Stimulated activated CD4-positive, alpha-beta T cell treated with anti-CD3 and anti-CD28 coated beads, Interleukin-1b, Interleukin-23, amount 100 ng/mL, for 48 hours (primary cell): ENCODE measurements at places on chromosomes 3 and 15.

GRCh38 chr15:51030649-51031316 is 63.9 kb downstream of the TNFAIP8L3 start:
- no peak for DNase-seq

GRCh38 chr3:187942658-187943241 is 197.5 kb upstream of the BCL6 start:
- no peak for DNase-seq

- peak; percentile 9 for DNase-seq
Measured at GRCh38 chr15:73052653-73053397, 562 bp downstream of the NEO1 start.

GRCh38 chr15:74423431-74424257 is 10.1 kb downstream of the SEMA7A start:
- no peak for DNase-seq

DNA sequence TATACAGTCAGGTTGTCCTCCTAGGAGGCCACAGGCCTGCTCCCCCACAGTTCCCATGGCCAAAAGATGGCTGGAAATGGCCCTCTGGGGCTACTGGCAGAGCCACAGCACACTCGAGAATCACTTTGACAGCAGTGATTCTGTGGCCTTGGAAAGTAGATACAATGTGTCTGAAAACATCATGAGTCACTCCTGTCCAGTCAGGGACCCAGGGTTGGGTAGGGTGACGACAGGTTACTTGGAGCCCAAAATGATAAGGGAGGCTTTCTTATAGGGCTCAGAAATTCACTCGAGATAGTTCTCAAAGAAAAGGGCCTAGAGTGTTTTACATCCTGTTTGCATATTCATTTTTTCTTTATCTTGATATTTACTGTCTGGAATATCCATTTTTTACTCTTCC is 24.3 kb downstream of the MRPS25 start:
- DNase-seq = no peak

DNA sequence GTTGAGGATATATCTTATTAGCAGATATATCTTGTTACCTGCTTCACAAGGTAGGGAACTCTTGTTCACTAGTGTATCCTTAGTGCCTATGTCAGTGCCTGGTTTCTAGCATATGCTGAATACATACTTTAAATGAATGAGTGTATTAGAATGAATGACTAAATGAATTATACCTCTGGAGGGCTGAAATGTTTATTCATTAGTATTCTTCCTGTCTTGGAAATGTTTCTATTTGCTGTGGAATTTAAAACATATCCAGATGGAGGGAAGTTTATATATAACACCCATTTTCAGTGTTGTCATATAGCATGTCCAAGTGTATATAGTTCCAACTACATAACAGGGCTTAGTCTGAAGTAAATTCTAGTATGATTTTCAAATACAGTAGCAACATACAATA is 581.5 kb downstream of the TBL1XR1 start:
- DNase-seq = no peak

- no peak for DNase-seq
Measured at GRCh38 chr3:154132777-154133375, 11.7 kb downstream of the ARHGEF26 start.

DNA sequence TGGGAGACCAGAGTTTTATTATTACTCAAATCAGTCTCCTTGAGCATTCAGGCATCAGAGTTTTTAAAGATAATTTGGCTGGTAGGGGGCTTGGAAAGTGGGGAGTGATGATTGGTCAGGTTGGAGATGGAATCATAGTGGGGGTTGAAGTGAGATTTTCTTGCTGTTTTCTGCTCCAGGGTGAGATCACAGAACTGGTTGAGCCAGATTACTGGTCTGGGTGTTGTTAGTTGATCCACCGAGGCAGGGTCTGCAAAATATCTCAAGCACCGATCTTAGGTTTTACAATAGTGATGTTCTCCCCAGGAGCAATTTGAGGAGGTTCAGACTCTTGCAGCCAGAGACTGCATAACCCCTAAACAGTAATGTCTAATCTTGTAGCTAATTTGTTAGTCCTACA is 141.0 kb downstream of the OTOL1 start:
- no peak for DNase-seq

DNA sequence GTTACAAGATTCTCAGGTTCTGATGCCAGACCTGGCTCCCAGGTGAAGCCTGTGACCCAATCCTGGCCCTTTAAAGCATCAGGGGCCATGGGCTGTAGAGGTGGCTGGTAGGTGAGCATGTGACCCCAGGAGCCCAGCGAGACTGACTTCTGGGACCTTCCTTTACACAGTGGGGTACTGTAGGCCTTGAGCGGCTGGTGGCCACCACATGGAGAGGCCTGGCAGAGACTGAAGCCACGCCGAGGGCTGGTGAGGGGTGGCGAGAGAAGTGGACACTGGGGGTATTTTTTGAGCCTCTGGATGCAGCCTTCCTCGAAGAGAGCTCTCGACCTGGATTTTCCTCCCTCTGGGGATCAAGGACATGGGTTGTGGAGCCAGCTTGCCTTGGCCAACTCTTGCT is 71.2 kb upstream of the ITGA11 start:
- no peak for DNase-seq

- DNase-seq = no peak
Measured at GRCh38 chr3:157045238-157045850, 114.6 kb downstream of the CCNL1 start.

DNA sequence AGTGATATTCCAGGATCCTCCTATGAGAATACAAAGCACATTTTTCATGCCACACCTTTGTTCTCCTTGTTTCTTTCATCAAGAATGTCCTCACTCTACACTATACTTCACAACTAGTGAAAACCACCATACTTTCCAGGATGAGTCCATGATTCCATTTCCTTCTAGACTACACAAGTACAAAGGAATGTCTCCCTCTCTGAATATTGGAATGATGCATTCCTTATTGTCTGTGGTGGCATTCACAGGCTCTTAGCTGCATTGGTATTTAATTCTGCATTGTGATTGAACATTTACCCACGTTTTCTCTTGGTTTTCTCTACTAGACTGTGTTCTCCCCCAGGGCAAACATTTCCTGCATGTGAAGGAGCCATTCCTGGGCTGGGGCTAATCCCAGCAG is 217.5 kb downstream of the RAP2B start:
- DNase-seq = no peak

DNA sequence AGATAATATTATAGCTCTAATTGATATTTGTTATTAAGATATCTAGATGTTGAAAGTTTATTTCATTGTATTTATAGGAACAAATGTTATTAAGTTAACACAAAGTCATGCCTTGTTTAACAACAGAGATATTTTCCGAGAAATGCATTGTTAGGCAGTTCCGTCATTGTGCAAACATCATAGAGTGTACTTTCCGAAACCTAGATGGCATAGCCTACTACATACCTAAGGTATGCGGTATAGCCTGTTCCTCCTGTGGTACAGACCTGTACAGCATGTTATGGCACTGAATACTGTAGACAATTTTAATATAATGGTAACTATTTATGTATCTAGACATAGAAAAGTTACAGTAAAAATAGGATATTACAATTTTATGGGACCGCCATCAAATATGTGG is 114.3 kb downstream of the NAALADL2 start:
- no peak for DNase-seq

DNA sequence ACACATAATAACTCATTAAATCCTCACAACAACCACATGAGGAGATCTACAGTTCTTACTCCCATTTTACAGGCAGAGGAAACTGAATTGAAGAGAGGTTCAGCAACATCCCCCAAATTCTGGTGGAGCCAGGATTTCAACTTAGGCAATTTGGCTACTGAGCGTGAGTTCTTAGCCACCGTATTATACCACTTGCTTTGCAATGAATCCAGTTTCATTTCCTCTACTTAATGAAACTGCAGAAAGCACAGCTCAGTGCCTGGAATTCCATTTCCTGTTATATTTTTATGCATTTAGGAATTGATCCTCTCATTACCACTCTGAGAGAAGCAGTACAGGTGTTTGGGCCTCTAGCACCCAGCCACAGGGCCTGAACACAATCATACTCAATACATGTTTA is 4.3 kb downstream of the ZNF860 start:
- DNase-seq = no peak

DNA sequence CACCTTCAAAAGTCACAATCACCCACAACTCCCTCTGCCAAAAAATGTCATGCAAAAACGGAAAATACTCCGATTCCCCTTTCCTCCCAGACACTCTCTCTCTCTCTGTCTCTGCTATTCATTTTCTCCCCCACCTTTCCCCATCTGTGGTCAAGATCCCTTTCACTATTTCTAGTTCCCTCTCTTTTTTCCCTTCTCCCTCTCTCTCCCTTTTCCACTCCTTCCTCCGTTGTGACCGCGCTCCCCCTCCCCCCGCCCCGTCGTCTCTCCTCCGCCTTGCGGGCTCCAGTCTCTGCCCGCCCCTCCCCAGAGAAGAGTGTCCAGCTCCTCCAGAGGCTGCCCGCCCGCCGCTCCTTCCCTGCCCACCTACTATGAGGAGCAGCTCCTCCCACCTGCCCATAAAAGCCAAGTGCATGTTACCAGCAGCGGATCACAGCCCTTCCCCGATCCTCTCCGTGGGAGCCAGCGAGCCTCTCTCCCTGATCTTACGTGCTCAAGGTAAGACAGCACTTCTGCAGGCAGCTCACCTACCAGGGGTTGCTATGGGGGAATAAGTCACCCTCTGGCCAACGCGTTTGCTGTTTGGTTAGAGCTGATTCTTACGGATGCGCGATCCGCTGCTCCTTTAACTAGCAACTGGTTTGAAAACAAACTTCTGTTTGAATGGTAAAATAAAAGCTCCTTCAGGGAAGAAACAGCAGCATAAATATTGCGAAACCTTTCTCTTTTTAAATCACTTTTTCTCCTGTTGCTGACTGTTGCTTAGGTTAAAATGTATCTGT is at the start of gene COL8A1:
Gene COL8A1 (plus strand): TSS at position 428 of the 782 bp plus-strand sequence. CDS start 152,089 bp downstream, outside the sequence.
- no peak for DNase-seq

- no peak for DNase-seq
Measured at GRCh38 chr15:96073908-96074307, 256.6 kb upstream of the NR2F2 start.

- DNase-seq = no peak
Measured at GRCh38 chr15:76791511-76791910, 113.6 kb downstream of the SCAPER start.

- no peak for DNase-seq
Measured at GRCh38 chr3:45442679-45443253, 54.4 kb downstream of the LARS2 start.

- DNase-seq = no peak
Measured at GRCh38 chr3:126848991-126849390, 133.9 kb upstream of the PLXNA1 start.

GRCh38 chr15:34078900-34079299 is 22.8 kb downstream of the EMC7 start:
- DNase-seq = no peak

GRCh38 chr3:39056151-39056550 is 4.3 kb downstream of the WDR48 start:
- DNase-seq = no peak
